Glutamatergic neuron (in vitro differentiated cells): ENCODE measurements at places on chromosomes 2 and 18. TPM values are rescaled to one million over a fixed set of nuclear protein-coding genes. Genes with fewer than 3 reads are reported as not detected.

The TDRD15 gene
- total RNA-seq: not detected

GRCh38 chr2:65018141-65018582 lies 29.0 kb downstream of the SLC1A4 start:
- peaks cover 9% of the 10 kb centered on the region for H3K4me1 ChIP-seq
- peak overlapping the region; percentile 6 for H3K4me3 ChIP-seq
- DNase-seq: no peak
- peaks cover 7% of the 10 kb centered on the region for H3K36me3 ChIP-seq
- H3K27ac ChIP-seq: no peak overlapping the region

The KIF1A gene
- 439 TPM for total RNA-seq

- peaks cover 11% of the 10 kb centered on the region for H3K36me3 ChIP-seq
- H3K27me3 ChIP-seq: no peaks in the 10 kb centered on the region
- H3K4me3 ChIP-seq: no peak overlapping the region
- peaks cover 18% of the 10 kb centered on the region for H3K4me1 ChIP-seq
- no peak overlapping the region for H3K27ac ChIP-seq
Observed at GRCh38 chr18:24071029-24071428, 56.5 kb downstream of the TTC39C start.

DNA sequence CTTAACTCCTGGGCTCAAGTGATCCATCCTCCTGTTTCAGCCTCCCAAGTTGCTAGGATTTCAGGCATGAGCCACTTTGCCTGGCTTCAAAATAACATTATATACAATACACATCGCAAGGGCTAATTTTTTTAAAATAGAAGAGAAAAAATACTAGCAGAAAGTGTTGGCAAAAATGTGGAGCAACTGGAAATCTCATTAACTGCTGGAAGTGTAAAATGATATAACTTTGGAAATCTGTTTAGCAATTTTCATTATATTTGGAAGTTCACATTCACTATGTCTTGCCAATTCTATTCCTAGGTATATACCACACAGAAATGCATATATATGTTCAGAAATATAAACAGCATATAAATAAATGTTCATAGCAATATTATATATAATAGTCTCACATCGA lies 55.1 kb upstream of the ZBTB14 start:
- H3K27ac ChIP-seq: no peak overlapping the region
- H3K4me1 ChIP-seq: no peaks in the 10 kb centered on the region
- H3K4me3 ChIP-seq: no peak overlapping the region
- peaks cover 5% of the 10 kb centered on the region for H3K36me3 ChIP-seq
- no peaks in the 10 kb centered on the region for H3K27me3 ChIP-seq

The RUFY4 gene
- total RNA-seq: not detected

The CXCR2 gene
- not detected for total RNA-seq

DNA sequence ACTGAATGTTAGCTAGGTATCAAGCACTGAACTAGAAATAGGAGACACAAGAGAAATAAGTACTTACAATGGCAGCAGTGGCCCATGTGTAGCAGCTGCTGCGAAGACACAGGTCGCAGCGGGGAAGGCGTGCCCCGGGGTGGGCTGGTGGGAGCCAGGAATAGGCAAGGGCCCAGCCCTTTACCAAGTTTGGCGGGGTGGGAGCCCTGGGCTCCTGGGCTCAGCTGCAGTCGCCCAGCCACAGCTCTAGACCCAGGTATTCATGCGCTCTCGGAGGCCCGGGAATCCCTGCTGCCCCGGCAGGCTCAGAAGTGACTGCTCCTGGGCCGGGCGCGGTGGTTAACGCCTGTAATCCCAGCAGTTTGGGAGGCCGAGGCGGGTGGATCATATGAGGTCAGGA lies 1287.3 kb downstream of the CNTNAP5 start:
- no peak overlapping the region for H3K27ac ChIP-seq
- H3K4me3 ChIP-seq: no peak overlapping the region
- no peaks in the 10 kb centered on the region for H3K4me1 ChIP-seq
- no peak for DNase-seq
- no peaks in the 10 kb centered on the region for H3K27me3 ChIP-seq
- no peaks in the 10 kb centered on the region for H3K36me3 ChIP-seq

- H3K4me3 ChIP-seq: no peak overlapping the region
- peaks cover 15% of the 10 kb centered on the region for H3K4me1 ChIP-seq
- no peak for DNase-seq
- H3K36me3 ChIP-seq: no peaks in the 10 kb centered on the region
- H3K27ac ChIP-seq: no peak overlapping the region
Observed at GRCh38 chr2:74387346-74387745, 7.2 kb upstream of the DCTN1 start.

DNA sequence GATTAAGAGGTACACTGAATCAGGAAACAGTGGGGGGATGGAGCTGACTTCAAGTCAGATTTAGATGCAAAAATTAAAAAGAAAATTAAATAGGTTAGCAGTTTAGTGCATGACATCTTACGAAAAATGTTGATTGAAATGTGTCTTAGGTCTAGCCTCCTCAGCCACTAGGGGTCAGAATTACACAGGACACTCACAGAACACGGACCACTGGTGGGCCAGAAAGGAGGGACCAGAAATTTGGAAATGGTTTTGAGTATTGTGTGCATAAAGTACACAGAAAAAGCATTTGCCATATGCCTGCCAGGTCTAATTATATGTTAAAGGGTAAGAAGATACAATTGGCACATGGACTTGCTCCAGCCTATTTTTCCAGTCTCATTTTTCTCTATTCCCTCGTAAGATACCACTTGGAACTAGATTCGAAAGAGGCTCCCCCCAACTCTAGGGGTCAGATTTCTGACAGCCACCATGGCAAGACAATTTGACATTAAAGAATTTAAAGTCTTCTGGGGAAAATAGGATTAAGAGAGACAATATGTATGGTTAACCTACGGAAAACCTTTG lies 550.2 kb upstream of the SETBP1 start:
- H3K4me3 ChIP-seq: no peak overlapping the region
- H3K4me1 ChIP-seq: no peaks in the 10 kb centered on the region
- H3K27me3 ChIP-seq: no peaks in the 10 kb centered on the region
- DNase-seq: peak; percentile 30
- H3K36me3 ChIP-seq: no peaks in the 10 kb centered on the region
- no peak overlapping the region for H3K27ac ChIP-seq

GRCh38 chr2:54947136-54947535 lies 103.1 kb downstream of the RTN4 start:
- DNase-seq: no peak
- peaks cover 4% of the 10 kb centered on the region for H3K27me3 ChIP-seq
- no peaks in the 10 kb centered on the region for H3K36me3 ChIP-seq
- H3K4me1 ChIP-seq: peaks cover 12% of the 10 kb centered on the region
- no peak overlapping the region for H3K4me3 ChIP-seq

DNA sequence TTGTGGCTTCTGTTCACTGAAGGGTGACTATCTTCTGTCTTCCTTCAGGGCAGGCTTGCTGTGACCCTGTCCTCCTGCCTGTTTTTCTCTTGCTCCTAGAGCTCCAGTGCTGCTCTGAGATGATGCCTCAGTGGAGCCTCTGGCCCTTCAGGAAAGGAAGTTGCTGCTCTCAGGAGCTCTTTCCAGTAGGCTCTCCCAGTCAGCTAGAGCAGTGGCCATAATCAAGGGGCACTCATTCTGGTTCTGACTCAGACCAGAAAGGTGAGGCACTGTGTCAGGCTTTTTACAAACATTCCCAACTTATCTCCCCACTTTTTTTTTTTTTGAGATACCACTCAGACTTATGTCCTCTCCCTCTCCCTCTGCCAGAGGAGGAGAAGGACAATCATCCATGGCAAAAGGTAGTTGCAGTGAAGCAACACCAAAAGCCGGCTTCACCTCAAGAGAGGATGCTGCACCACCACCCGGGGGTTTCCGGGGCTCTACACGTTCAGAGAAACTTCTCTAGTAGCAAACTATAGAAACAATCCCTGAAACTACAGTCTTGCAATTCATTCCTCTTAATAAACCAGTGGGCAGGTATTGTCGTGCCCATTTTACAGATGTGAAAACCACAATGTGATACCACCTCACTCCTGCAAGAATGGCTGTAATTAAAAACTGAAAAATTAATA lies 115.4 kb downstream of the ACTR3 start:
- no peak overlapping the region for H3K4me3 ChIP-seq
- peaks cover 2% of the 10 kb centered on the region for H3K27me3 ChIP-seq
- no peak overlapping the region for H3K27ac ChIP-seq
- H3K4me1 ChIP-seq: no peaks in the 10 kb centered on the region
- H3K36me3 ChIP-seq: no peaks in the 10 kb centered on the region

- H3K4me3 ChIP-seq: no peak overlapping the region
- H3K27me3 ChIP-seq: no peaks in the 10 kb centered on the region
- DNase-seq: no peak
- no peaks in the 10 kb centered on the region for H3K4me1 ChIP-seq
Observed at GRCh38 chr2:185954389-185954788, 215.8 kb downstream of the FSIP2 start.

DNA sequence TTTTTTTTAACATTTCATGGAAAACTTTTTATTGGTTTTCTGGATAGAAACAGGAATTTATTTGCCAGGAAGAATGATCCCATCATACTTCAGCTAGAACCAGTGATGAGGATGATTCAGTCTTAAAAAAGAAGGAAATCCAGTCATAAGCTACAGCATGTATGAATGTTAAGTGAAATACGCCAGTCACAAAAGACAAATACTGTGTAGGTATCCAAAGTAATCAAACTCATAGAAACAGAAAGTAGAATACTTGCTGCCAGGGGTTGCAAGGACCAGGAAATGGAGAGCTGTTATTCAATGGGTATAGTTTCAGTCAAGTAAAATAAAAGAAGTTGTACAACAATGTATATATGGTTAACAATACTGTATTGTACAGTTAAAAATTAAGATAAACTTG lies 21.3 kb downstream of the PSME4 start:
- peaks cover 3% of the 10 kb centered on the region for H3K4me1 ChIP-seq
- no peak for DNase-seq
- H3K4me3 ChIP-seq: no peak overlapping the region
- no peak overlapping the region for H3K27ac ChIP-seq
- peaks cover 8% of the 10 kb centered on the region for H3K36me3 ChIP-seq

DNA sequence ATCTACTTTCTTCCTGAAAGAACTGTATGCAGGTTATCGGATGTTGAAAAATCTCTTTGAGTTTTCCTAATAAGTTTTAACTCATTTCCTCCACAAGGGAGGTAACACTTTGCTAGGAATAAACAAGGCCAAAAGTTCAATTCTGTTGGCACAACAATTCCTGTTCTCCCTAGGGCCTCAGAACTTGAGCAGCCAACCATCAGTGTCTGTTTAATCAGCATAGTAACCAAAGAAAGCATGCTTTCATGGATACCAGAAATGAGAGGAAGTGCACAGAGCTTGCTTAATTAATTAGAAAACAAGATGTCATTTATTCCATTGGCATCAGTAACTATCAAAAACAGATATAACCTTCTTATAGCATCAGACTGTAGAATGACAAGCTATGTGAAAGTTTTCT lies 503.2 kb upstream of the CNTNAP5 start:
- H3K27me3 ChIP-seq: no peaks in the 10 kb centered on the region
- H3K36me3 ChIP-seq: no peaks in the 10 kb centered on the region

The ALPG gene
- total RNA-seq: 2.4 TPM

DNA sequence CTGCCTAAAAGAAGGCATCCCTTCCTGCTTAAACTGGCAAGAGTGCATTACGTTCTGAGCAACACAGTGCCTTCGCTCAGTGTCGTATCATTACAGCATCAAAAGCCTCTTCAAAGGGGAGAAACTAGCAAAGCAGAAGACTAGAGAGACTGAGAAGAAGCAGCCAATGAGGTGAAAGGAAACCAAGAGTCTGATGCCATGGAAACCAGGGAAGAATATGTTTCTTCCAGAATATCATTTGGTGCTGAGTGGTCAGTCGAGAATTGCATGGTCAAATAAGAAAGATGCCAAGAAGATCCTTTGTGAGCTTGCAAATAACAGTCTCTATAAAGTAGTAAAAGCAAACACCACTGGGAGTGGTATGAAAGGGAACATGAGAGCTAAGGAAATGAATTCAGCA lies 312.1 kb upstream of the CHST9 start:
- H3K4me1 ChIP-seq: no peaks in the 10 kb centered on the region
- no peaks in the 10 kb centered on the region for H3K27me3 ChIP-seq
- no peak for DNase-seq
- H3K4me3 ChIP-seq: no peak overlapping the region

The CTIF gene
- total RNA-seq: 137 TPM

DNA sequence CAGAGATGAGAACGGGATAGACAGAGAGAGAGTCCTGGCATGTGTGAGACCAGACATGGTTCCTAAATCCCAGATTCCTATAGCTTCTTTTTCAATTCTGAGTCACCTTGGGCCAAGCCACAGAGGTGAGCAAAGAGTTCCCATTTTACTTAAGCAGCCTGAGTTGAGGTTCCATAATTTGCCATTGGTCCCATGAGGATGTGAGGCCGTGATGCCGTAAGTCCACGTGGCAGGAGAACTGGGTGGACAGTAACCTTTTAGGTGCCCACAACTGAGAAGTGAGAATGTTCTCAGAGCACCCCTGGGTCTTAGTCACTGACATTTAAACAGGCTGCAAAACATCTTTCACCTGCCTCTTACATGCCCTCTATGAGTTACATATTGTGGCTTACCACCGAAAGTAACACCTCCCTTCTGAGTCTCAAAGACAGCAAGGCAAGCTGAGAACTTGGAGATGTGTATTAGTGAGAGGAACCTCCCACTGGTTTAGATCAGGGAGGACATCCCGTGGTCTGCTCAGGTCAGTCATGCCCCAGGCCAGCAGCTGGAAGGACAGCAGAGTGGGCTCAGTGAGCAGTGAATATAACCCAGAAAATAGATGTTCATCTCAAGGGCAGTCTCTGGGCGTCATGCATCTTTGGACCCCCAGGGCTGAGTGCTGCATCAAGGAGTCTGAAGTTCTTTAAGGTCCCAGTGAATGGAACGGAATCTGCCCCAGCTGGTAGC lies 127.9 kb upstream of the LGALSL start:
- no peak for DNase-seq

The SNED1 gene
- total RNA-seq: 2.8 TPM

The ICOS gene
- not detected for total RNA-seq

The HOXD12 gene
- not detected for total RNA-seq

DNA sequence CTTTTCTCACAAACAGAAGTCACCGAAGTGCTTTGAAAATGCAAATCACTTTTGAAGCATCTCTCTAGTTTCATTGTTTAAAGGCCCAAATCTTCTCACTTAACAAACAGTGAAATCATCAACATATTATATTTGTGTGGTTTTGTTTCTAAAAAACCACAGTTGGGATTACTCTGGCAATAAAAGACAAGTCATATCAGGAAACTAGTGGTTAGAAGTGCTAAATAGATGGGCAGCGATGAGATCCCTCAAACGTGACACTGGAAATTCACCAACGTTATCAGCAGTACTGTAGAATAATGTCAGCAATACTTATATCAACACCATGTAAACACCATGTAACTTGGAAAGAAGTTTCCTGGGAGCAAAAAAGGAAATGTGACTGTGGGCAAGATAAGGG lies 893.5 kb downstream of the SUCLG1 start:
- DNase-seq: no peak
- no peak overlapping the region for H3K4me3 ChIP-seq
- H3K27ac ChIP-seq: no peak overlapping the region
- peaks cover 2% of the 10 kb centered on the region for H3K4me1 ChIP-seq

DNA sequence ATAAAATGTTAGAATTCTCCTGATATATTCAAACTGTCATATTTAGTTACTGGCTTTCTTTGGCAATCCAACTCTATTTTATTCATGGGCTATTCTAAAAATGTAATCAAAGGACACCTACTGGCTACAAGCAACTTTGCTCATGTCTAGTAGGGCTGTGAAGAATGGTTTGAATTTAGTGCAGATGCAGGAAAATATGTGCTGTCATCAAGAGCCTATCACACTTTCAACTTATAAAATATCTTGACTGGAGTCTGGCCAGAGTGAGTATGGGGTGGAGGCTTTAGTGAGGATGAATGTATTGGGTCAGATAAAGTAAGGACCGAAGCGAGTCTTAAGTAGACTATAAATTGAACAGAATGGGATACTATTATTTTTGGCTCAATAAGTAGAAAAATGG lies 343.4 kb upstream of the SPRED2 start:
- H3K36me3 ChIP-seq: no peaks in the 10 kb centered on the region
- no peaks in the 10 kb centered on the region for H3K4me1 ChIP-seq
- no peaks in the 10 kb centered on the region for H3K27me3 ChIP-seq
- no peak for DNase-seq
- H3K27ac ChIP-seq: no peak overlapping the region
- H3K4me3 ChIP-seq: no peak overlapping the region
